Activated CD8-positive, alpha-beta memory T cell treated with anti-CD3 and anti-CD28 coated beads, Interleukin-2, amount 50 U/mL, for 4 hours (primary cell): ENCODE measurements at places on chromosomes 6 and 20.
A peak's percentile ranks its signal among the peaks of the same experiment; 100 is the strongest.

DNA sequence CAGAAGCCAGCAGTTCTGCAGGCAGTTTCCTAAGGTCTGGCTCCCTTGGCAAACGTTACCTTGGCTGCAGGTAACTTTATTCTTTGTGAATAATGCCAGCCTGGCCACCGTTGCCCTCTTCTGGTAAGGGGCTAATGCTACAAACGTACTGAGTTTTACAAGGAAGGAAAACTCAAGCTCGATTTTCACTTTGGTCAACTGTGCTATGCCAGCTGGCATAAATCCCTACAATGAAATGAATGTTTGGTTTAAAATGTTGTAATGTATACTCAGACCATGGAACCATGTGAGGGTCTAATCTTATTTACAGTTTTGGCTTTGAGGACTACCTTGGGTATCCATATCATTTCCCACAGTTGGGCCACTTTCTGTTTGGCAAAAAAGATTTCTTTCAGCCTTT, 101.4 kb downstream of the SLX4IP start:
- peak; percentile 21 for DNase-seq

DNA sequence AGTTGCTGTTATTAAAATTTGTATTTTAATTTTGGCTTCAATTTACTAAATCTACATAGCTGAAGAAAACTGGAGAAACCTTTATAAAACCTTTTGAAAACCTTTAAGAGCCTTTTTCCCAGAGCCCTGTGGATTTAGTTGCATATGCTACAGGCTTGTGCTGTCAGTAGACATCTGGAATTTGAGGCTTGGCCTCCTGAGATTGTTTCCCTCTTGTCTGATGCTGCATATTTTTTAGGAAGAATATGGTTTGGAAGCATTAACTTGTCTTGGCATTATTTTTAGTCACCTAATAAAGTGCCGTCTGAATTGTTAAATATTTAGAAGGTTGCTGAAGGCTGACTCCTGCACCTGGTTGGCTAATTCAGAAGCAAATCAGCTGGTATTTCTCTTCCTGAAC, 369.4 kb downstream of the UTRN start:
- DNase-seq, result no peak

DNA sequence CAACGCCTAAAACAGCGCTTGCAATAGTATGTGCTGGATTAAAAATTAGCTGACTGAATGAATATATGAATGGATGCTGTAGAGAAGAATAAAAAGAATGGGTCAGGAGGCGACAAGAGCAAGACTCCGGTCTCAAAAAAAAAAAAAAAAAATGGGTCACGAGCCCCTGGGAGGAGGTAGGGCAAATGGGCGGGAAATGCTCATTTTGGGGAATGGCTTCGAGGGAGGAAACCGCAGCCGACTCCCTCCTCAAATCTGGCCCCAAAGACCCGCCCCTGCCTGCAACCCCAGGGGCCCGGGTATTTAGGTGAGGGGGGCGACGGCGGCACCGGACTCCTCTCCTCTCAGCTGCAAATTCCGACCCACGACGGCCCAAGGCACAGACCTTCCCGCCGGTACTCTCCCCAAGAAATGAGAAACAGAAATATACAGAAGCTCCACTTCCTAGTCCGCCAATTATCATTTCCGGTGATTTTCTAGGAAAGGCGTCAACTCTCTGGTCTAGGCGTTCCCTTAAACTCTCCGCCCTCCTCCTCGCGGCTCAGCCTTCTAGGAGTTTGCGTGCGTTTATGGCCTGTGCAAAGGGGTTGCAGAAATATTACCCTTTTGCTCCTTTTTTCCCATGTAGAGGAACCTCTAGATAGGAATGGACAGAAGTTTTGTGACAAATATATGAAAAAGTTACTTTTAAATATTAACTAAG, at the start of gene ZNF311:
Gene ZNF311 (minus strand): TSS at position 133 of the 703 bp plus-strand sequence. CDS start 1,361 bp downstream, outside the sequence.
- no peak for DNase-seq

DNA sequence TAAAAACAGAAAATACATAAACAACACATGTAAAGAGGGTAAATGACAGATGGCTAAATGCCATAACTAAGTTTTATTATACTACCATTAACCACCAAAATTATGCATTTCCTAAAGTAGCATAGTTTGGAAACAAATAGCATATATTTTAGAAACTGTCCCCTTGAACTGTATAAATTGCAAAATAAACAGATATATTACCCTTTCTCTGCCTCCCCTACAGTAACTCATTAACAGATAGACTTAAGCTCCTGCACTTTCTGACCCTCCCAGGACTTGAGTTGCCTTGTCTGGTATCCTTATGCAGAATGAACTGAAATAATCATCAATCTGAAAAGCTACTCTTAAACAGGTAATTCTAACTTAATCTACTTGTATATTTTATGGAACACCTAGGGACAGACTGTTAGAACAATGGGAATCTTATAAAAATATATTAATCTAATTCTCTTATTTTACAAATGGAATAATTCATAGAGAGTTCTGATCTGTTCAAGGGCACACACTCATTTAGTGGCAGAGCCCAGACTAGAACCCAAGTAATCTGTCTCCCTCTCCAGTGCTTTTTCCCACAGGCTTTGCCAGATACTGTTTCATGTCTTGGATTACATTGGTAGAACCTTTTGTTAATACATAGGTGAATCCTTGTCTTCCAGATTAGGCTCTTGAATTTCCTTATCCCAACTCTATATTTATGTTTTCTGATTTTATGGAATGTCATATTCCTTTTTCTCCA, 50.6 kb upstream of the LOC128125822 start:
- no peak for DNase-seq

GRCh38 chr6:106510090-106510970, 119.0 kb downstream of the RTN4IP1 start:
- DNase-seq, result peak; percentile 72

GRCh38 chr6:124026694-124027093, 223.0 kb downstream of the NKAIN2 start:
- no peak for DNase-seq
